ENCODE measurements at places on chromosomes 5 and 9.

DNA sequence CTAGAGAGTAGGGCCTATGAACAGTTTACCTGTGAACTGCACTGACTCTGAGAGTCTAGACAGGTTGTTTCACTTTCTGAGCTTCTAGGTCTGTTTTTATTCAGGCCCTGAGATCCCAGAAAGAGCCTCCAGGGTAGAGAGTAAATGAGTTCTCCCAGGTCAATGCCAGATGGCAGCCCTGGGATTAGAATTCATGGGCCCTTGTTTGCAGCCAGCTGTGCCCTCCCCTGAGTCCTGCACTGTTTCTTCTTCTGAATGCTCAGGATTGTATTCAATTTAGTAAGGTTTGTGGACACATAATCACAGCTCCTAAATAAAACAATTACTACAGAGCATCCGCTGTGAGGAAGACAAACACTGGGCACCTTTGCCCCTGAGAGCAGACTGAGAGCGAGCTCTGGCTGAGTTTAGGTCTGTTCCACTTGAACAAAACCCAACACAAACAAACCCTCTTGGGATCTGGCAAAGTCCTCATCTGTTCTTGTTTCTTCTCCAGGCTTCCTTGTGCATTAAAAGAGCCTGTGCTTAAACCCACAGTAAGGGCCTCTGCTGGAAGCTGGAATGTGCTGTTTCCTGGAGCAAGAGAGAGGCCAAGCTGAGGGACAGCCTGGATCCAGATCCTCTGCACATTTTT is 29.9 kb downstream of the FAM219A start:
- DNase-seq, result no peak

DNA sequence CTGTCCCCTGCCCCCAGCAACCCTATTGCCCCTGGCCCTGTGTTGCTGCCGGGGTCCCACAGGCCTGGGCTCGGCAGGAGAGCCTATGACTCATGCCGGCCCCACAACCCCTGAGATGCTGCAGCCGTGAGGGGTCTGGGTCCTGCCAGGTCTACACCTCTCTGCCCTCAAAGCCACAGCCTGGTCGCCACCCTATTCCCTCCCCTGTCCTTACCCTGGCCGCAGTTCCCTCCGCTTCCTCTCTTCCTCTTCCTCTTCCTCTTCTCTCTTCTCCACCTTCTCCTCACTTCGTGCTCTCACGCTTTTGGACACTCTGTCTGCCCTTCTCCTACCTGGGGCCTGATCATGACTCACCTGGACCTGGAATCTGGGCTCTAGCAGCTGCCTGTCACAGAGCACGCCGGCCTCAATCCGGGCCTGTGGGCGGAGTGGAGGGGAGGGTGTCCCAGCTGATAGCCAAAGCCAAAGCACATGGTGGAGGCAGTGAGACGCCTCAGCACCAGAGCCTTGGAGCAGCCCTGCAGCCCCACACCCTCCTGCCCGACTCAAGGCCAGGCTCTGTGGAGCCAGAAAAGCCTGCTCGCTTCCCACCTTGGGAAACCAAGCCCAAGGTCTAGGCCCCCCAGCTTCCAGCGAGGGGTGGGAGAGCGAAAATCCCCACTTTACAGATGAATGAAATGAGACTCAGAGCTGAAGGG is 26.8 kb upstream of the CSF1R start:
- DNase-seq, result no peak

DNA sequence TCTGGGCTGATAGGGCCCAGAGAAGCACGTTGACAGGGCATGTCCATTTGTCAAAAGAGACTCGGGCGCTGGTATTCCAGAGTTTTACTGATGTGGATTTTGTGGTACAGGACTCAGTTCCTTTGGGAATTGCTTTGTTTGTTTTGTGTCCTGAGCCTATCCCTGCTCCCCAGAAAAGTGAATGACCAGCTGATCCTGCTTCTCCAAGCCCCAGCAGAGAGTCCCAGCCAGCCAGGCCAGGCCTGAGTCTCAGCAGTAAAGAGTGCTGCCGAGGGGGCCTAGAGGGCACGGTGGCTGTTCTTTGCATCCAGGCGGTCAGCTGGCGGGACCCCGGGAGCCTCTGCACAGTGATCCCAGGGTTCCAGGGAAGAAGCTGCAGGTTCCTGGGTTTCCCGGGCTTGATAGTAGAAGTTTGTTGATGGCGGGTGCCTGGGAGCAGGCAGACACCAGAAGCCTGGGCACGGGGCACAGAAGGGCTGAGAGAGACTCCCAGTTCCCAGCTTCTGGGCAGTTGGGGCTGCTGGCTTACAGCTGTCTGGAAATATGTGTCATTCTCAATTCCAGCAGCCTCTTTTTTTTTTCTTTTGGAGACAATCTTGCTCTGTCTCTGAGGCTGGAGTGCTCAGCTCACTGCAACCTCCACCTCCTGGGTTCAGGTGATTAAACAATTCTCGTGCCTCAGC is 8.7 kb downstream of the PRDM12 start:
- no peak for DNase-seq

- DNase-seq, result no peak
Measured at GRCh38 chr5:82403724-82404123, 125.6 kb upstream of the RPS23 start.

- DNase-seq, result no peak
Measured at GRCh38 chr9:26375448-26375847, 517.2 kb downstream of the CAAP1 start.

- DNase-seq, result no peak
Measured at GRCh38 chr9:1837453-1838084, 177.6 kb upstream of the SMARCA2 start.

- no peak for DNase-seq
Measured at GRCh38 chr5:150611026-150611425, 29.4 kb upstream of the SYNPO start.

DNA sequence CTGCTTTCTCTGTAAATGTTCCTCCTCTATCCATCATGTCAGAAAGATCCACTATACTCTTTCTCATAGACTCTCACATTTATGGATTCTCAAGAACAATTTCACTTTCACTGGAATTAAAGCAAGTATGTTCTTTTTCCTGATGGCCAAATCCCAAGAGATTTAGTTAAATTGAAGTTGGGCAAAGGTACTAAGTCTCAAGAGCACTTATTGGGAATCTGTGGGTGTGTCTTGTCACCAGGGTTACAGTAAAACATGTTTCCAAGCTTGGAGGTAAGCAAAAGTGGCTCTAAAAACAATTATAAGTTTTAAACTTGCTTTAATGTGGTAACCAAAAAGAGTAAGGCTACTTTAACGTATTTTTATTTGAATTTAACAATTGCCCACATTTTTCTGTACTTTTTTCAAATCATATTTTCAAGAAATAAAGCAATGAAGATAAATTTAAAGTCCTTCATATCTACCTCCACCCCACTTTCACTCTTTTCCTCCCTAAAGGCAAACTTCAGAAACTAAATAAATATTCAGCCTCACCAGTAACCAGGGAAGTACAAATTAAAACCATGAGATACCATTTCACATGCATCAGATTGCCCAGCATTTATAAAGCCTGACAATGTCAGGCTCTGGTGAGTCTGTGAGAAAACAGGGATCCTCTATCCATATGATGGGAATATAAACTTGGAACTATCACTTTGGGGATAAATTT is 387.4 kb downstream of the CETN3 start:
- no peak for DNase-seq

GRCh38 chr5:28734396-28734795 is 1696.0 kb upstream of the CDH9 start:
- no peak for DNase-seq

DNA sequence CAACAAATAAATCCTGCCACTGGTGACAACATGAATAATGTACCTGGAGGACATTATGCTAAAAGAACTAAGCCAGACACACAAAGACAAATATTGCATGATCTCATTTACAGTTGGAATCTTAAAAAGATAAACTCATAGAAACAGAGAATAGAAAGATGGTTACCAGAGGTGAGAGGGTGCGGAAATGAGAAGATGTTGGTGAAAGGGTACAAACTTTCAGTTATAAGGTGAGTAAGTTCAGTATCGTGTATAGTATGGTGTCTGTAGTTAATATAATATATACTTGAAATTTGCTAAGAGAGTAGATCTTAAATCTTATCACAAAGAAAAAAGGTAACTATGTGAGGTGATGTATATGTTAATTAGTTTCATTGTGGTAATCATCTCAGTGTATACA is 63.3 kb downstream of the PRRC1 start:
- DNase-seq, result no peak

Measured in stimulated activated CD4-positive, alpha-beta T cell treated with anti-CD3 and anti-CD28 coated beads, Interleukin-1b, Interleukin-23, amount 100 ng/mL, for 1 hour (primary cell).